SK-N-SH treated with all-trans-retinoic acid at 6 μM for 48 hours (cell line): ENCODE measurements at places on chromosomes 12 and 14.

DNA sequence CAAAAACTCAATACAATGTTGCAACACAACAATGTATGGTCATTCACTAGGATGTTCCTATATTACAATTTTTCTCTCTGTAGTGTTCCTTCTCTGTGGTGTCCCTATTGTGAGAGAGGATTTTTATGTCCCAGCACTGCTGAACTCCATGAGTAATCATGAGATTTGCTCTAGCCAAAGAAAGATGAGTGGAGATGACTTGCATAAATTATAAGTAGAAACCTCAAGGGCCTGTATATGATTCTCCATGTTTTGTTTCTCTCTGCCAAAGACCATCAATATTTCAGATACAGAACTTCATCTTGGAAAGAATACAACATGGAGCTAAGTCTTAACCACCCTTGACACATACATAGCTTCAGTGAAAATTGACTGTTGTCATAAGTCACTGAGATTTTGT lies 579.1 kb downstream of the TMTC2 start:
- no peak for ATAC-seq

DNA sequence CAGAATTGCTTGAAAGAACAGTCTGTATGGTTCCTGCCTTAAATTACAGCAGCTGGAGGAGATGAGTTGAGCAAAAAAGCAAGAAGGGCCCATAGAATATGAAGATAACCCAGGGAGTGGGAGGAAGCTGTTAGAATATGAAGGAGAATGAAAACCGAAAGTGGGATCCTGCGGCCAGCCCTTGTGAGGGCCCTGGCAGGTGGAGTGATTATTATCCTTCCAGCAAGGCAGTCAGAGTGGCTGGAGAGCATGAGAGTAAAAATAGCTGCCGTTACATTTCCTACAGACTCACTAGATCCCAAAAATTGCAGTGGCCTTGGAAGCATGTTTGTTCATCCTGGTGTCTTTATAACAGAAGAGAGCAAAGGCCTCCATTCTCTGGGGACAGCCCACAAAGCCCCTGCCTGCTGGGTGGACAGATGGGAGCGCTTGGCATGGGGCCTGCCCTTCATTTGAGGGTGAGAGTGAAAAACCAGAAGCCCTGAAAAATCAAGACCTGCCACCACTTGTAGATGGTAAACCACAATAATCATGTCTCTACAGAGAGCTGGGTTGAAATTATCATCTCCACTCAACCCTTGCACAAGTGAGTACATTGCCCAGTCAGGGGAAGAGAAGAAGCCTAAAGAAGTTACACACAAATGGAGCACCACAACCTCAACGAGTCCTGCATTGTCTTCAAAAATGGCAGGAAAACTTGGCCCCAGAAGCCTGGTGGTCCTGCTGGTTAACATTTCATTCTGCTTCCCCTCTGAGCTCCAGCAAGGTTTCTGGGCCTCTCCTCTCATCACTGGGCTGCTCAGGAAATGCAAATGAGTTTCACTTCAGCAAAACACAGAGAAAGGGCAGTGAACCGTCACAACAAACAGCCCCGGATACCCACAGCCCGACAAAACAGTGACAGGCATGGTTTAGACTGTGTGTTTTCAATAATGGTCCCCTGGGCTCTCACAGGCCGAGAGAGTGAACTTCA lies 20.5 kb downstream of the ZDHHC22 start:
- no peak for ATAC-seq

DNA sequence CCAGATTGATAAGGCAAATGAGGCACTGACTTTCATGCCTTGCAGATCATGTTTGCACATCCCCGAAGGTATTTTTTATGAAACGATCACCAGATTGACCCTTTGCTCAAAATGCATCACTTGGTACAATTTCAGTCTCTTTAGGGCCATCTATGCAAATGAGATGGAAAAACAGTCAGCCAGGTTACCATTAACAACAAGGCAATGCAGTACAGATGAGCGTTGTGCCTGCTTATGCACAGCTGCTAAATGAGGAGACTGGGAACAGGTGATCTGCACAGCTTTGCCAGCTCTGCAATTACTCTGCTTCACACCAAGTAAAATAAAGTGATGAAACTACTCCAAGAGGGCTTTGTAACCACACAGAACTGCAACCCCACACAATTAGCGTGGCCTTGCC lies 26.1 kb upstream of the PLEKHG7 start:
- no peak for ATAC-seq

- ATAC-seq = no peak
Observed at GRCh38 chr12:51864833-51865670, 16.5 kb upstream of the FIGNL2 start.

- ATAC-seq = no peak
Observed at GRCh38 chr12:65694130-65694529, 130.2 kb upstream of the HMGA2 start.

DNA sequence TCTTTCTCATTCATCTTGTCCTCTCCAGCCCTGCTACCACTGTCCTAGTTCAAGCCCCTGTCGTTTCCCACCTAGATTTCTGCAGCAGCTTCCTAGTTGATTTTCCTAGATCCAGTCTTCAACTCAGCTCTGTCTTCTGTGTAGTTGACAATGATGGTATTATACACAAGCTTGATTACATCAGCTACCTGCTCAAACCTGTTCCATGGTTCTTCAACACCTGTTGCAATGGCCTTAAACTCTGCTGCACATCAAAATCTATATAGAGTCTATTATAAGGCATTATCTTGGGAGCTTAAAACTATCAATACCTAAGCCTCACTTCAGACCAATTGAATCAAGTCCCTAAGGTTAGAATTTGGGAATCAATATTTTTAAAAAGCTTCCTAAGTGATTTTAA lies 71.7 kb upstream of the PELI2 start:
- no peak for ATAC-seq

GRCh38 chr14:30748343-30748742 lies 126.0 kb upstream of the COCH start:
- ATAC-seq = no peak

GRCh38 chr12:107243341-107243740 lies 150.0 kb upstream of the CRY1 start:
- ATAC-seq = no peak

DNA sequence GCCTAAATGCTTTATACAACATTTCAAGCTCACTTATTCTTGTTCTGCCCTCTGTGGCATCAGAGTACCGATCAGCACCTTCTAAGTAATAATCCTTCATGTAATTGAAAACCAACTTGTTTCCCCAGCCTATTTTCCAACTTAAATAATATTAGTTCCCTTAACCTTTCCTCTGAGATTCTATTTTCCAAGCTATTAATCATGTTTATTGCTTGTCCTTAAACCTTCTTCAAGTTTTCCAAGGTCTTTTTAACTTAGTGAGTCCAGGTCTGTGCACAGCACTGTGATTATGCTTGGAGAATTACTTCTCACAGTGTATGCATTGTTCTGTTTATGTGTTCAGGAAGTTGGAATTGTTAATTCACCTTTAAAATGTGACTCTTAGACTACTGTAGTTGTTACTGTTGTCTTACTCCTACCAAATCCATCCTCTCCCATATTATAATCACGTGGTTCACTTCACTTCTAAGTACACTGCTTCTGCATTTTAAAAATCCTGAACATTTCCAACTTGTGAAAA lies 1039.3 kb upstream of the FOXG1 start:
- ATAC-seq = no peak

GRCh38 chr12:89179983-89180382 lies 172.3 kb downstream of the DUSP6 start:
- ATAC-seq = no peak

GRCh38 chr14:54564071-54564867 lies 2.7 kb upstream of the SAMD4A start:
- no peak for ATAC-seq

- peak; percentile 38 for ATAC-seq
Observed at GRCh38 chr12:121467638-121468498, 68.0 kb downstream of the RNF34 start.

DNA sequence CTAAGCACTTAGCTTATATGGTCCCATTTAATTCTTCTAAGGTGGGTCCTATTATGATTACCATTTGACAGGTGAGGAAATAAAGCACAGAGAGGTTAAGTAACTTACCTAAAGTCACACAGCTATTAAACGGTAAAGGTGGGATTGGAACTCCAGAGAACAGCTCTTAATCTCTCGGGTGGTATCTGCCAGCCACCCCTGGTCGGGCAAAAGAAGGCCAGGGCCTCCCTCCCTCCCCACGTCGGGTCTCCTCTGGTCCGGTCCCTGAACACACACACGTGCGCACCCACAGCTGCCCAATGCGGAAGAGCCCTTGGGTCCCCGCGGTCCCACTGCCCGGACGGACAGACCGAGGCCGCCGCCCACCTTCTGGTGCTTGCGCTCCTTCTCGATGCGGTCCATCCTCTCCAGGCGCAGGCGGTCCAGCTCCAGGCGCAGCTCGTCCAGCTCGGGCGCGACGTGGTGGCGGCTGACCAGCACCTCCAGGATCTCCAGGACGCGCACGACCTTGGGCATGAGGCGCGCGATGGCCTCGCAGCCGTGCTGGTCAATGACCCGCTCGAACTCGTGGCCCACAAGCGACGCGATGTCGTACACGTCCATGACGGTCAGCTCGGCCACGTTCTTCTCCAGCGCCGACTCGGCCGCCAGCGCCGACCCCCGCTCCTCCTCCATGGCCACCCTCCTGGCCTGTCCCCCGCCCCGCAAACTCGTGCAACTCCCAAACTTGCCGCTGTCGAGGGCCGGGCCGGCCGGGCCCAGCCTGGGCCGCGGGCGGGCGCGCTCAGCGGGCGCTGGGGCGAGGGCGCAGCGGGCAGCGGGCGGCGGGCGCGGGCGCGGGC lies 490 bp downstream of the RILPL1 start:
- ATAC-seq = peak; percentile 65

DNA sequence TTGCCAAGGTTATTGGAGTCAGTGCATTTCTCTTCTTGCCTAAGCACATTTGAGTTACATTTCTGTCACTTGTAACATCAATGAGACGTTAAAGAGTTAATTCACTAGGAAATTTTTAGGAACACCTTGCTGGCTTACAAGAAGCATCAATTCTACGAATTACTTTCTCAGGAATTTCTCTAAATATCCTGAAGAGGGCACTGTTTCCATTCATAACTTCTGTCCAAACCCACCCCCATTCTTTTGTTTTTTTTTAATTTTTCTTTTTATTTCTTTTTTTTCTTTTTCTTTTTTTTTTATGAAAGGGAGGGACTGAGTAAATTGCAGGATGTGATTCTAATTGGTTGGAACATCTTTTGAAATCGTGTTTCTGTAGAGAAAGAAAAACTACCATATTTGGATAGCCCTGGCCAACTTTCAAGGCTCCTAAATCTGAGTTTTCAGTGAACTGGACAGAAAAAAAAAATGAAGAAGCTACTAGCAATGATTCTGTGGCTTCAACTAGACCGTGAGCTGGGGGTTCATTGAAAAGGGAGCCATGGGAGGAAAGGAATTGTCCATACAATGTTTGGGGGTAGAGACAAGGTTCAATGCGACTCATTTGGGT lies 285.3 kb downstream of the DAD1 start:
- no peak for ATAC-seq
